Epithelial cell of prostate (primary cell): ENCODE measurements at places on chromosomes 13 and 19.

- DNase-seq = no peak
These were observed 829 bp downstream of the KCNC3 start for GRCh38 chr19:50328224-50328872.

- DNase-seq = no peak
These were observed 211.8 kb downstream of the UQCRFS1 start for GRCh38 chr19:29001141-29001581.

DNA sequence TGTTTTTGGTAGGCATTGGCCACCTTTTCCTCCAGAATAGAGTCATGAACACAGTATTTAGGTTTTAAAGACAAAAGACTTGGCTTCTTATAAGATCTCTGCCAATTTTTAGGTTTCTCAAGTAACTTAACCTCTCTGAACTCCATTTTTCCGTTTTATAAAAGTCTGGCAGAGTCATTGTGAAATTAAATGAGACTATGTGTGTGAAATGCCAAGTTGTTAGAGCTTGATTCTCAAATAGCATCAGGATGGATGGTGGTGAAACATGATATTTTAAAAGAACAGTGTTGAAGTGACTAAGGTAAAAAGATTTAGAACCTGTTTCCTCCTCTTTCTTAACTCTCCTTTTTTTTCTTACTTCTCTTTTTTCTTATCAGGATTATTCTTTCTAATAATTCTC, 617.7 kb upstream of the SLITRK1 start:
- no peak for DNase-seq

- no peak for DNase-seq
These were observed 108.2 kb upstream of the WASF3 start for GRCh38 chr13:26449063-26449848.

GRCh38 chr13:44489751-44490150, 86.4 kb downstream of the TSC22D1 start:
- DNase-seq = no peak

DNA sequence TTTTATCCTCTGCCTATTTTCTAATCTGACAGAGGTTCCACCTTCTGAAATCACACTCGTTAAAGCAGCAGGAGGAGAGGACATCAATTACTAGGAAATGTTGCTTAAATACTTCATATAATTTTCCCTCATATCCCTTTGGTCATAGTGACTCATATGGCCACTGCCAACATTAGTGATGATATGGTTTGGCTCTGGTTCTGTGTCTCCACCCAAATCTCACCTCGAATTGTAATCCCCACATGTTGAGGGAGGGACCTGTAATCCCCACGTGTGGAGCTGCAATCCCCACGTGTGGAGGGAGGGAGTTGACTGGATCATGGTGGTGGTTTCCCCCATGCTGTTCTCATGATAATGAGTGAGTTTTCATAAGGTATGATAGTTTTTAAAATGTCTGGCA, 618.4 kb upstream of the SLITRK5 start:
- DNase-seq = no peak

GRCh38 chr19:11460207-11460606, 20.6 kb downstream of the ELAVL3 start:
- DNase-seq = no peak

DNA sequence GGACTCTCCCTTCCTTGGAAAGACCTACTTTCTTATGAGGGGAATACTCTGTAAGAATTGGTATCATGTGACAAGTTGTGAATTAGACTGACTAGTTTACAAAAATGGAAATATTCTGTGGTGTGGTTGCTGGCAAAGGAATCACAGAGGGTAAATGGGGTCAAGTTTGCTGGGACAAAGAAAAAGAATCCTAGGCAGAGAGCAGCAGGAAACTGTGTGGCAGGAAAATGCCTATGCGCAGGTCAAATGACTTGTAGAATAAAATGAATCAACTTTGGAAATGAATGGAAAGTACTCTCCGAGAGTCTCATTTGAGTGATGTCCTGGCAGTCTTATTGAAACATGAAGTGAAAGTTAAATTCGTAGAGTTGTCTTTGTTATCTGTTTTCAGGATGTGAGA, 1250.7 kb downstream of the UQCRFS1 start:
- no peak for DNase-seq

DNA sequence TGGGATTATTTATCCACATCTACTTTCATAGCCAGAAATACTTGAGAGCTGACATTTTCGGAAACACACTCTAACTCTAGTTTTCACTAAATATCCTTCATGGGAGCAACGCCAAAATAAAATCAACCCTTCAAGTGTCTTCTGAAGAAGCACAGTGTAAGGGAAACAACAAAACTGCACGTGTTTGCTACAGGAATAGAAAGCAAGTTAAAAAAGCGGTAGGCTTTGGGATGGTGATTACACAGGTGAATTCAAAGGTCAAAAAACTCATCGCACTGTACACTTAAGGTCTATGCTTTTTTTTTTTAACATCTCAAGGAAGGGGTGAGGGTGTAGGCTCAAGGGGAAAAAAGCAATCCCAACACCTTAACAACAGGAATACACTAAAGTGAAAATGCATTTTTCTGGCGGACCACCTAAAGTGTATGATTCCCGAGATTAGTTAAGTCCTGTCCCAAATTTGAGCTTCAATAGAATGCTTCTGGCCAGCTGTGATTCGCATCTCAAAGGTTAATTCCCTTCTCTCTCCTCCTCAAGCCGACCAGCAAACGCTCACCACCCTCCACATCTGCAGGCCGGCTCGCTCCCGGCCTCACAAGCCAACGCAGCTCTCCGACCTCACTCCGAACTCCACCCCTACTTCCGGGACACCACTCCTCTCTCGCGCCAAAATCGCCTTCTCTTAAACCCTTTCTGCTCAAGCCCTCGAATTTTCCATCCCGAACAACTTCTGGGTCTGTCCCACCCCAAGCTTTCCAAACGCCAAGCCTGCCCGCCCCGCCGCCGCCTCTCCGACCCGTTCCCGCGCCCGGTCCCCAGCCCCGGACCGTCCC, 1.1 kb downstream of the ARGLU1 start:
- DNase-seq = no peak

DNA sequence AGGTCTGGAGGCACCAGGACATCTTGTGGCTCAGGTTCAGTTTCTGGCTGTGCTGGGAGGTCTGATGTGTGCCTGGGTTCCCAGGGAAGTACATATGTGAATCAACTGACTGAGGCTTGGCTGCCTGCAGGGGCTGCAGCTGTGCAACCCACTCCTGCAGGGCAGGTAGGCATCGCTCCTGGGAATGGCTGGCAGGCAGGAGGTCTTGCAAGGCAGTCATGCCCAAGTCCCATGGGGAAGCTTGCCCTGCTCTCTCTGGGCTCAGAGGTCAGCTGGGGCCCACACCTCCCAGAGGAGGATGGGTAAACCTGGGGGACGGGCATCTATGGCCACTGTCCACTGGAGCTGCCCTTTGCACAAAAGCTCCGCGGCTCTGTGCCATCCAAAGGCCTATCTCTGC, 1141.8 kb downstream of the SLITRK1 start:
- DNase-seq = no peak

DNA sequence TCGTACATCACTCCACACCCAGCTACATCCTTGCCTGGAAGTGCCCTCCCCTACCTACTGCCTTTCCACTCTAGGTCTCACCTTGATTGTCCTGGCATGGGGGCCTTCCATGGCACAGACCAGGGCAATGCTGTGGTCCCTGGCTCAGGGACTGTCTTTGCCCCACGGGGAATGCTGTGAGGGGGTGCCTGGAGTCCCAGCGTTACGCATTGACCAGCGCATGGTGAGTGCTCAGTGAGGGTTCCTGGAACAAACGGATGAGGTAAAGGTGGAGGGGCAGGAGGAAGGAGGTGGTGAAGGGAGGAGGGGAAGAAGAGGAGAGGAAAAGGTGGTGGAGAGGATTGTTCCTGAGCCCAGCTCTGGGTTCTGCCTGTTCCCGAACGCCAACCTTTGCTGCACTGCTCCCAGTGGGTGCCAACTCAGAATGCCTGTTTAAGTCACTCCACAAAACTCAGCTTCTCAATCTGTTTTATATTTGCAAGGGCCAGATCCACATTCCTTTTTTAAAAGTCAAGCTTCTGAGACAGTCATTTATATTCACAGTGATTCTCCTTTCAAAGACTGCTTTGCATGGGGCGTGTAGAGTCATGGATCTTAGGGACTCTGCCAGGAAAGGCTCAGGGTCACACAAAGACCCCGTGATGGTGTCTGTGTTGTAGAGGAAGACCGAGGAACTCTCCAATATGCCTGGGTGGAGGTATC, 40.8 kb downstream of the CHST8 start:
- no peak for DNase-seq

- DNase-seq = no peak
These were observed 134.1 kb downstream of the LACC1 start for GRCh38 chr13:44013758-44014291.

DNA sequence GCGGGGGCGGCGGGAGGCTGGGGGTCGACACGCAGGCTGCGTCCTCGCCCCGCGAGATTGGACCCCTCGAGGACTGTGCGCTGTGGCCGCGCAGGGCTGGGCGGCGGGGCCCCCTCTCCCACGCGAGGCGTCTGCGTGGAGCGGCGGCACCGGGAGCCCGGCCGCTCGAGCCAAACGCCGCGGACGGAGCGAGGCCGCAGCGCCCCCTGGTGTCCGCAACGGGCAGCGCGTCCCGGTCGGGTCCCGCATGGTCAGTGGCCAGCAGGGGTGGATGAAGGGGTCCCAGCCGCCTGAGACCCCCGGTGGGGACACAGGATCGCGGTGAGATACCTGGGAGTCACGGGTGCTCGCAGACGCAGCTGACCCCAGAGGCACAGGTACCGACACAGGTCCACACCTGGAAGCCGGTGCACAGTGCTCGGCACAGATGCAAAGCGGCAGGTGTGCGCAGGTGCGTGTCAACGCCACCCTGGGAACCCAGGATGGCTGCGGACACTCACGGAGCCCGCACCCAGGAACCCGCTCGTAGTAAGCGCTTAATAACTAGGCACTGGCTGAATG, 2.1 kb upstream of the CIRBP start:
- DNase-seq = no peak

DNA sequence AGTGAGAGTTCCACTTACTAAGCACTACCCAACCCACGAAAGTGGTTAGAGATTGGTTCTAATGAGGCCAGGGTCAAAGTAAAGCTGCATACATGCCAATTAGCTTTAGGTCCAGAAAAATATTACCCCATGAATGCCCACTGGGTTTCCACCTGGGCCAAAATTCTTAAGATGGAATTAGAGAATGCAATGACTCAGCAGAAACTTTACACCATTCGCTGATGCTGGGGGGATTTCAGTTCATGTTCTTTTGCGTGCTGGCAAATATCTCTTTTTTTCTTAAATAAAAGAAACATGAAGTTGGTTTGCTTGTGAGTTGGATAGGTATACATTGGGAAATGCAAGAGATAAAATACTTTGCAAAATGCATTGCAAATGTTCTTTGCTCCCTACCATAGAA, 715.3 kb upstream of the MIR17HG start:
- DNase-seq = no peak

DNA sequence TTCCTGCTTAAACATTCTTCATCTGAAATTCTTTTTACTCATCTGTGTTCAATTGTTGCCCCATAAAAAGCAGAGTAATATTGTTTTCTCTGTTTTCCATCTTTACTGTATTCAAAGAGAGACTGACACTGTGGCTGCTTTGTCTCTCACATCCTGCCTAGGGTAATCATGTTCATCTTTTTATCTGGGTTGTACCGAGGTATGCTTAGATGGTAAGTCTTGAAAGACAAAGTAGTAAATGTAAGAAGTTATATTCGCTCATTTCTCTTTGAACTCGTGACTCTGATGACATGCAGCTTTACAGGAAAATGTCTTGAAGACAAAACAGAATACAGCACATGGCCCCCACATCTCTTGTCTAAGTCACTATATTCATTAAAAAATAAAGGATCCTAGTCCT, 20.0 kb upstream of the CYSLTR2 start:
- DNase-seq = no peak

- no peak for DNase-seq
These were observed 79.1 kb downstream of the ZNF429 start for GRCh38 chr19:21584537-21584936.

DNA sequence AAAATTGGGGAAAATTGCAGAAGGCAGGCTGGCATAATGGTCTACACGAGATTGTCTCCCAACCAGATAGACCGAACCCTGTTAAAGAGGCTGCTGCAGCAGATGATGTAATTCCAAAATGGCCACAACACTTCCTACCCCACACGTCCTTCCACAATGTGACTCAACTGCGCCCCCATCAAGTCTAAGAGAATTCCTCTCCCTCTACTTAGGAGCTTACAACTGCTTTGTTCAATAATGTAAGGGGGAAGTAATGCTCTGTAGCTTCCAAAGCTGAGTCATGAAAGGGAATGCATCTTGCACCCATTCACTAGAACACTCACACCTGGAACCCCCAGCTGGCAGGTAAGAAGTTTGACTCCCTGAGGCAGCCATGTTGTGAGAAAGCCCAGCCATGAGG, 117.8 kb upstream of the IRS2 start:
- no peak for DNase-seq

DNA sequence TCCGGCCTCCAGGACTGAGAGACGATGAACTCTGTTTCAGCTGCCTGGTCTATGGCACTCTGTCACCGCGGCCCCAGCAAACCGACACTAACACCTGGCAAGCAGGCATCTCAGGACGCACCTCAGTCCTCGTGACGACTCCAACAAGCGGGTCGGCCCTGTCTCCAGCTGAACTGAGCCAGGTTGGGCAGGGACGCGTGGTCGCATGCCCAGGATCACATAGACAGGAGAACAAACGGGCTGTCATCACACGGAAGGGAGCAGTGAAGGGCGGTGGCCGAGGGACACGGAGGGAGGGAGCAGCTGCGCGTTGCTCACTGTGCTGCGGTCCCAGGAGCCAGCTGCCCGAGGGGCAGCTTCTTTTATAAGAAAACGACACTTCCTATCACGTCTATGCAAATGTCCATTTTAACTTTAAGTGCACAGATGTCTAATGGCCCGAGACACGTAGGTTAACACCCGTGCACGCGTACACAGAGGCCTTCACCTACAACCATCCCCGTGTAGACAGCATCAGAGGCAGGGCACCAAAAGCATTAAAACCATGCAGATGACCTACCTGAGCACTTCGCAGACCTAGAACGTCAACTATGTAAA, 8.9 kb downstream of the SGTA start:
- DNase-seq = no peak

- no peak for DNase-seq
These were observed 44.6 kb downstream of the GJA3 start for GRCh38 chr13:20116213-20116612.

- no peak for DNase-seq
These were observed 22.9 kb downstream of the MED26 start for GRCh38 chr19:16605115-16605514.

DNA sequence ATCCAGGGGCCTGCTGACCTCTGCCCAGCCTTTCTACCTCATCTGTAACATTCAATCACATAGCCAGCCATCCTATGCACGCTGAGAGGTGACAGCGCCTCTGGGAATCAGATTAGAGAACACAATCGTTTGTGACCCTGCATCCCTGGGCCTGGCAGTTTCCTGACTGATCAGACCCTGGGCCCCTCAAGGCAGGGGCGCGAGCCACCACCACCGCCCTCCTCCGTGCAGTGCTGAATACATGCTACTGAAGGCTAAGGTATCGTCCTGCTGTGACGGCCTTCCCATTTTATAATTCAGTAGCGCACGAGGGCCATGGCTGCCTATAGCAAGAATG, 1.3 kb downstream of the TMTC4 start:
- no peak for DNase-seq

DNA sequence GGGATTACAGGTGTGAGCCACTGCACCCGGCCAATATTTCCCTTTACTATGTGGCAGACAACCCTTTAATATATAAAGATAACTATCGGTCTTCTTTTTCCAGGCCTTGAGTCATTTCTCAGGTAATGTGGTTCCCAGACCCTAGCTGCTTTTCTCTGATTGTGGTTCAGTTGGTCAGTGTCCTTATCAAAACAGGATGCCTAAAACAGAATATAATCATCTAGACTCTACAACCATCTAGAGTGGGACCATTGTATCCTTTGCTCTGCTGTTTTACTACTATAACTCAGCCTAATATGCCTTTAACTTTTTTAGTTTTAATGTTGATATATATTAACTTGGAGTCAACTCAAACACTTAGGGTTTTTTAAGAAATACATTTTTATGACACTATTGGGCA, 30.0 kb upstream of the HMGB1 start:
- no peak for DNase-seq
